Heart left ventricle (tissue), 16 donors: ENCODE measurements at places on chromosomes 13 and 19.

GRCh38 chr19:53917356-53917755 is 8.3 kb downstream of the CACNG7 start:
- no peak for DNase-seq

GRCh38 chr13:86569119-86569518 is 769.9 kb upstream of the SLITRK6 start:
- DNase-seq: no peak

- DNase-seq: no peak
Observed at GRCh38 chr13:91355826-91356710, 8.6 kb downstream of the MIR17HG start.

- DNase-seq: no peak
Observed at GRCh38 chr19:5839065-5840017, at the start of gene FUT6. TSS of gene FUT6 (minus strand) at chr19:5839702. CDS start at chr19:5832567, 7,135 bp downstream.

- DNase-seq: peak; percentile 82
Observed at GRCh38 chr13:111177081-111177711, 62.1 kb downstream of the ARHGEF7 start.

DNA sequence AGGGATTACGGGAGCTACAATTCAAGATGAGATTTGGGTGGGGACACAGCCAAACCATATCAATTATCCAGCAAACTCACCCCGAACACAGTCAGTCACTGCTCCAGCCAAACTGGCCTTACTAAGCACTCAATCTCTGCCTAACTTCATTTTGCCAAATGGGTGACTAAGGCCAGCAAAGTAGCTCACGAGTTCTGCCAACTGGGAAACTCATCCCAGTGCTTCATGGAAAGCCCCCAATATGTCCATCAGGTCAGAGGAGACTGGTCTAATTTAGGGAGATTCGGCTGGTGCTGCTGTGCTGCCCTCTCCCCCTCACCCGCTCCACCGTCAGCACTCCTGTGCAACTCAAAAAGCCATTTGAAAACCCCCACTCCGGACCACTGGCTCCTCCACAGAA is 324.0 kb downstream of the FOXO1 start:
- DNase-seq: no peak

DNA sequence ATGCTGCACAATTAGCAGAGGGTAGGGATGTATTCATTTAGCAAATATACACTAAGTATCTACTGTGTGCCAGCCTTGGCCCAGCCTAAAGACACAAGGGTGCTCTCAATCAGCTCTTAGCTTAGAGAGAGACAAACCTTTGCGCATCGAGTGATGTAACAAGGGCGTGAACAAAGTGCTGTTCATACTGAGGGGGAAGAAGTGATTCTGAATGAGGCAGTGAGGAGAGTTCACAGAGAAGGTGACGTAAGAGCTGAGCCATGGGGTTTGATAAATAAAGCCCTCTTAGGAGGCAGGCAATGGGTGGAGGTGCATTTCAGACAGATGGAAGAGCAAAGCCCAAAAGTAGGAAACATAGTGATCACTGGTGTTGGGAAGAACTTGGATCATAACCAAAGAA is 68.5 kb downstream of the FLT1 start:
- DNase-seq: no peak

GRCh38 chr13:21849323-21849722 is 178.4 kb downstream of the FGF9 start:
- DNase-seq: no peak

DNA sequence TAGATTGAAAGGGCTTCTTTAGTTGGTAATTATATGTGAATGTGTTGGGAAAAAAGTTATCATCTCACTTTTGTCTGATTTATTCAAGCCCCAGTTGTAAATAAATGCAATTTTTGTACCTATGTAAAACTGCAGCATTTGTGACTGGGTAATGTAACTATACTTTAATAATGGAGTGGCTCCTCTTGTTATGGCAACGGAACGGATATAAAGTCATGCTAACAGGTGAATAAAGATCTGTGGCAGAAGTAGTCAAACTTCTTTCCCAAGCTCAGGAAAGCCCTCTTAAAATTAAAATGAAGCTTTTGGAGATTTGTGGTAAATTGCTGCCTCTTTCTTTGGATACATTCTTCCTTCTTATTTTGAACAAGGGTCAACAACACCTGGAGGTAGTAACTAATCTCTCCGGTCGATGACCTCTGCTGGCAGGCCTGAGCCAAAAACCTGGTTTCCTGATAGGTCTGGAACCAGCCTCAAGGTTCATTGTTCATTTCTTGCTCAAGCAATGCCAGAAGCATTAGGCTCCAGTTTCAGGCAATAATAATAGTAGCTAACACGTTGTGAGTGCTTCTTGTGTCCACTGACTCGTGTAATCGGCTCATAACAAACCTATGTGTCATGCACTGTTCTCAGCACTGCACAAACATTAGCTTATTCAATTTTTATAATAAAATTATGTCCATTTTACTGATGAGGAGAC is 313.4 kb upstream of the DACH1 start:
- DNase-seq: no peak

GRCh38 chr19:53432088-53432661 is 391 bp downstream of the ZNF761 start:
- DNase-seq: peak; percentile 69

DNA sequence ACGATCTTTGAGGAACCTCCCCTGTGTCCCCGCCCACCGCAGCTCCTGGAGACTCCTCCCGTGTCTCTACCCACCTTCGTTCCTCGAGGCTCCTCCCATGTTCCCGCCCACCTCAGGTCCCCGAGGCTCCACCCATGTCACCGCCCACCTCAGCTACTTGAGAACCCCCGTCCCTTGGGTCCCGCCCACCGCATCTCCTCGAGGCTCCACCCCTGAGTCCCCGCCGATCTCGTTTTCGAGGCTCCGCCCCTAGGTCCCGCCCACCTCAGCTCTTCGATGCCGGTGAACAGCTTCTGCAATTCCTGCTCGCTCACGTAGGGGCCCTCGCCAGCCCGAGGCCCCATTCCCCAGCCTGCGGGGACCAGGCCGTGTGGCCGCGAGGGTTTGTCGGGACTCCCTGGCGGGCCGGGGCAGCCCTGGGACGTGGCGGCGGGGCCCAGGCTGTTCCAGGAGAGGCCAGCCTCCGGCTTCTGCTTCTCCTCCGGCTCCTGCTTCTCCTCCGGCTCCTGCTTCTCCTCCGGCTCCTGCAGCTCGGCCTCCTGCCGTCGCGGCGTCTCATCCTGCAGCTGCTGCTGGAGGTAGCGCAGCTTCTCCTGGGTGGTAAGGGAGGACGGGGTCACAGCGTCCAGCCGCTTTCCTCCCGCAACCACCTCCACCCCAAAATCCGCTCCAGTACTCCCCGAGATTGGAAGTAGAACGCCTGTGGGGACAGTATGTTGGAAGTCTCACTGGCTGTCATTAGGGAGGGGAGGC is 16.7 kb downstream of the TSKS start:
- DNase-seq: peak; percentile 29

DNA sequence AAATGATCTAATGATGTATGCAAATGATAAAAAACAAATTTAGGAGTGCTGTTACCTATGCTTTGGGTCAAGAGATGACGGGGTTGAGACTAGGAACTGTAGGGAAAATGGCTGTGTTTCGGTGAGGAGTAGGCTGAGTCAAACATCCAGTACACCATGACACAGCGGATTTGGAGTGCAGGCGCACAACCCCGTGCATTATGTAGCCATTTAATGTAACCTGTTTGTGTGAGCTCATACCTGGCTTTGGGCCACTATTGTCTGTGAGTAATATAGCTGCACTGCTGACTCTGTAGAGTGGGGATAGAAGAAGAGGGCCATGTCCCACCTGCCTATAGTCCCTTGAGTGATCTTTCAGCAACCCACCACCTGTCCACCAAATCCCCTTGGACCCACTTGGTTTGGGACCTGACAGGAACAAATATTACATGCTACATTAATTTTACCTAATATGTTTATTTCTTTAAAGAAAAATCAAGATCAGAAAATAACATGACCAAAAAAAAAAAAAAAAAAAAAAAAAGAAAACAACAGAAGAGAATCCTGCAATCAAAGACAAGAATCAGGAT is 95.5 kb upstream of the KLHL1 start:
- DNase-seq: no peak

DNA sequence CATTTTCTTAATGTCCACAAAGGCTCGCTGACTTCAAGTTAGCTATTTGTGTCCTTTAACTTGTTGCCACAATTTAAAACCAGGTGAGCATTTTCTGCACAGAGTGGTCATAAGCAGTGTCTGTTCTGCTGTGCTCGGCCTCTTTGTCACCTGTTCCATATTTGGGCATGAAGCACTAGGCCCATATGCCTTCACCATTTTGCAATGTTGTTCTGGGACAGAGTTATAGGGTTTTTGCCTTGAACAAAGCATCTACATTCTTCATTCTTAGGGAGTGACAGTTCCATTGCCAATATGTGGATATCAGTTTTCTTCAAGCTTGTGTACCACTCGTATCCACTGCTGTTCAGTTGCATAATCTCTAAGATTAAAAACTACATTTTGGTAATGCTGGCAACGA is 56.1 kb downstream of the LRCH1 start:
- DNase-seq: no peak

GRCh38 chr19:6728346-6728745 is 7.9 kb upstream of the C3 start:
- peak; percentile 56 for DNase-seq

DNA sequence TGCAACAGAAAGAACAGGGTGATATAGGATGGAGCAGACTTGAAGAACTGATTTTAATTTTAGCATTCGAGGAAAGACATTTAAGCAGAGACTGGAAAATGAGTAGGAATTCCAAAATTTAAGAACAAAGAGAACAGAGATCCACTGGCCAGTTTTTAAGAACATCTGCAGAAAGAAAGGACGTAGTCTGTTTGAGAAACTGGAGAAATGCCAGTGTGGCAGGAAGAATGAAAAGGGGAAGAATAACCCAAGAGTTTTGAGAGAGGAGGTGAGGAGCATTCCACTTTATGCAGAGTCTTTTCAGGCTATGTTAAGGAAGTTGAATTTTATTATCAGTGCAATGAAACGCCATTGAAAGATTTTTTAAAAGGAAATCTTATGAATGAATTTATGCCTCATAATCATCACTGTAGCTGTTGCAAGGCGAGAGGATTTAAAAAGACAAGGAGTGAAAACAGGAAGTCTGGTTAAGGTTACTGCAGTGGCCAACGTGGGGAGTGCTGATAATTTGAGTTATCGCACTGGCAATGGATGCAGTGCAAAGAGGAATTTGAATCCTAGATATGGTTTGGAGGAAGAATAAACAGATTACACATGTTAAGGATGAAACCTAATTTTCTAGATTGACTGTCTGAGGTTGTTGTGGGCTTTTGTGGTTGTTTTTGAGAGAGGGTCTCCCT is 253.8 kb downstream of the DACH1 start:
- no peak for DNase-seq
